ENCODE measurements at places on chromosomes 6 and 20. TPM values are rescaled to one million over a fixed set of nuclear protein-coding genes. Genes with fewer than 3 reads are reported as not detected.

TGM3 gene
- total RNA-seq = not detected

PROKR2 gene
- not detected for total RNA-seq

DNA sequence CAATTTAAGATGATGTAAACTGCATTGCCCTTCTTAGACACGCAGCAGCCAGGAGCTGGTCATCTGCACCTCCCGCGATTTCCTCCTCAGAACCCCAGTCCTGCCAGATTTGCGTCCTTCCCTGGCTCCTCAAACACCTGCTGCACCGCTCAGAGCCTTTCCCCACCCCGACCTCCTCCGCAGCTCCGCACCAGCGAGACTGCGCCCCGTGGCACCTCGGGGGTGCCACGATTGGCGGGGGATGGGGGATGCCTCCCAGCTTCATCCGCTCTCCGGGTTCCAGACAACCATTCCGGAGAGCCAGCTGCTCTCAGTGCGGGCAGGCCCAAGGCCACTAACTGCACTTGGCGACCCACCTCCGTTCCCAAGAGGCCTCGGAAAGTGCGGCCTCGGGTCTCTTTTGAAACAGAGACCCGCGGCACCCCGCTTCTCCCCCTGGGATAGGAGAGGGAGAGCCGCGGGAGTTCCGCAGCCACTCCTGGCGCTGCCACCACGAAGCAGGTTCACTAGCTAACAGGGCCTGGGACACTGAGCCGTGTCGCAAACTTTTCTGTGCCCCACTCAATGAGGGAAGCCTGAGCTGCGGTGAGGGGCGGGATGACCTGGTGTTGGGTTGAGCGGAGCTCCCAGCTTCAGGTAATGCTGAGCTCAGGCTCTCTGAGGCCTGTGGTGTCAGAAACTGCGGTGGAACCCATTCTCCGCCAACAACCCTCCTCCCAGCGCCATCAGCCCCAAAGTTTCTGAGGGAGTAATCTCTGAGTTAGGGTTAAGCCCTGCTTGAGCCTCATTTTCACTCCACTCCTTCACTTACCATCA lies 7.3 kb upstream of the TFAP2A start:
- H3K27ac ChIP-seq = no peak overlapping the region
- no peaks in the 10 kb centered on the region for H3K36me3 ChIP-seq
- DNase-seq = peak; percentile 78
- peaks cover 84% of the 10 kb centered on the region for H3K27me3 ChIP-seq
- no peak overlapping the region for H3K4me3 ChIP-seq

- no peaks in the 10 kb centered on the region for H3K36me3 ChIP-seq
- no peak overlapping the region for H3K4me3 ChIP-seq
- no peaks in the 10 kb centered on the region for H3K4me1 ChIP-seq
- DNase-seq = no peak
- H3K27ac ChIP-seq = no peak overlapping the region
Observed at GRCh38 chr6:104186831-104187230, 672.9 kb downstream of the HACE1 start.

GRCh38 chr6:35600659-35601125 lies 88.0 kb upstream of the TULP1 start:
- H3K27ac ChIP-seq = peak overlapping the region; percentile 84
- H3K4me3 ChIP-seq = no peak overlapping the region
- H3K36me3 ChIP-seq = no peaks in the 10 kb centered on the region
- peaks cover 44% of the 10 kb centered on the region for H3K4me1 ChIP-seq

GRCh38 chr6:135280375-135281136 lies 99.4 kb downstream of the MYB start:
- DNase-seq = no peak
- H3K4me1 ChIP-seq = no peaks in the 10 kb centered on the region
- no peaks in the 10 kb centered on the region for H3K36me3 ChIP-seq
- H3K27me3 ChIP-seq = no peaks in the 10 kb centered on the region

- peak overlapping the region; percentile 76 for H3K4me3 ChIP-seq
- no peaks in the 10 kb centered on the region for H3K27me3 ChIP-seq
- H3K27ac ChIP-seq = no peak overlapping the region
- H3K4me1 ChIP-seq = peaks cover 4% of the 10 kb centered on the region
Observed at GRCh38 chr6:11538052-11538818, 686 bp downstream of the TMEM170B start.
